ENCODE measurements at places on chromosomes 1 and 21. TPM values are rescaled to one million over a fixed set of nuclear protein-coding genes. Genes with fewer than 3 reads are reported as not detected.

RNF186 gene
- total RNA-seq: not detected

DNA sequence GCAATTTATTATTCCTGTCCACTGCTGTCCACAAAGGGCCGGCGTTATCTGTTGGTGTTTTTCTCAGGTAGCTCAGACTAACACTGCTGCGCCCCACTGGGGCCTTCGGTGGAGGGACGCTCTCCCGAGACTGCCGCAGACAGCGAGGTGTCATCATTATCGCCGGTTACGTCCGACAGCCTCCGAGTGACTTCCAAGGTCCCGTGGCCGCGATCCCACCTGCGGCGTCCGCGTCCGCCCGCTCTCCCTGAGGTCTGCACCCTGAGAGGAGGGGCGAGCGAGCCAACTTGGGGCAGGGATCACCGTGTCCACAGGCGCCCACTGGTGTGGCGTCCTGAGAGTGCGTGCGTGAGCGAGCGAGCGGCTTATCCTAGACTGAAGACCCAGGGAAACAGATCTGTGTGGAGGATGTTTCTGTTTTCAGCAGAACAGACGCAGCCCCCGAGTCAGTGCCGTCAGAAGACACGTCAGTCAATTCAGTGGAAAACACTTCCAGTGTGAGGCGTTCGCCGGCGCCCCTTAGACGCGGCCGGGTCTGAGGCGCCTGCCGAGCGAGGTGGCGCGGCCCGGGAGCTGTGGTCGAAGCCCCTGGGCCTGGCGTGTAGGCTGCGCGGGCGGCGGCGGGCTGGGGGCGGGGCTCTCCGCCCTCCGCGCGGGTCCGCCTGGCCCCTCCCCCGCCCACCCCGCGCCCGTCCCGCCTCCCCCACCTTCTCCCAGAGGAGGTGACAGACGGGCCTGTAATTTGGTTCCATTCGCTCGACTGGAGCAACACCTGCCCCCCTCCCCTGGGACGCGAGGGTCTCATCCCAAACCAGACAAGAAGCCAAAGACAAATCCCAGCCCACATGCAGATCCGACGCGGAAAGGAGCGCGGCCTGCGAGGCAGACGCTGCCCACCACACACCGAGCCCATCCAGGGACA, 12.6 kb downstream of the NHLH2 start:
- no peak overlapping the region for H3K27ac ChIP-seq
- DNase-seq: no peak
- H3K4me1 ChIP-seq: peaks cover 14% of the 10 kb centered on the region
- H3K36me3 ChIP-seq: no peaks in the 10 kb centered on the region

ZFP69B gene
- 5.4 TPM for total RNA-seq

DNA sequence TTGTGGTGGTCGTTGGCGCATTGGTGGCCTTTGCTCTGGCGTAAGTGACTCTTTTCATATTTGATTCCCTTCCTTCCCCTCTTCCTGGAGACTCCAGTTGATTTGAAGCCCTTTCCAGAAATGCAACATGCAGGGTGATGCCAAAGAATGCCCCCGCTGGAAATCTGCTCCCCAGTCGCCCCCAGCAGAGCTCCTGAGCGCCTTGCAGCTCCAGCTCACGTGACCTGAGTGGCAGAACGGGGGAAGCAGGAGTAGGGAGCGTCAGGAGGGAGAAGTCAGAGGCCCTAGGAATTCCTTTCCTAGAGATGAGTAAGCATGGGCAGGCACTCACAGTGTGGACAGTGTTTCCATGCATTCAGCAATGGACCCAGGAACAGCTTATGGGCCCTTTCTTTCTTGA, 255.9 kb downstream of the CACNA1E start:
- no peak overlapping the region for H3K27ac ChIP-seq
- H3K4me3 ChIP-seq: no peak overlapping the region
- H3K4me1 ChIP-seq: no peaks in the 10 kb centered on the region
- H3K27me3 ChIP-seq: no peaks in the 10 kb centered on the region
- DNase-seq: no peak

GRCh38 chr1:151282883-151283725, 1.0 kb downstream of the ZNF687 start:
- peak overlapping the region; percentile 99 for H3K27ac ChIP-seq
- H3K4me1 ChIP-seq: peaks cover 9% of the 10 kb centered on the region
- H3K4me3 ChIP-seq: peak overlapping the region; percentile 94
- peaks cover 10% of the 10 kb centered on the region for H3K36me3 ChIP-seq
- H3K27me3 ChIP-seq: no peaks in the 10 kb centered on the region
- DNase-seq: no peak

GRCh38 chr1:230407351-230407750, 18.8 kb downstream of the PGBD5 start:
- DNase-seq: no peak
- H3K36me3 ChIP-seq: no peaks in the 10 kb centered on the region
- H3K27ac ChIP-seq: no peak overlapping the region
- no peaks in the 10 kb centered on the region for H3K4me1 ChIP-seq
- no peak overlapping the region for H3K4me3 ChIP-seq

GRCh38 chr1:78071696-78072095, 25.9 kb downstream of the GIPC2 start:
- H3K27ac ChIP-seq: no peak overlapping the region
- H3K4me1 ChIP-seq: peaks cover 5% of the 10 kb centered on the region
- H3K4me3 ChIP-seq: no peak overlapping the region

DNA sequence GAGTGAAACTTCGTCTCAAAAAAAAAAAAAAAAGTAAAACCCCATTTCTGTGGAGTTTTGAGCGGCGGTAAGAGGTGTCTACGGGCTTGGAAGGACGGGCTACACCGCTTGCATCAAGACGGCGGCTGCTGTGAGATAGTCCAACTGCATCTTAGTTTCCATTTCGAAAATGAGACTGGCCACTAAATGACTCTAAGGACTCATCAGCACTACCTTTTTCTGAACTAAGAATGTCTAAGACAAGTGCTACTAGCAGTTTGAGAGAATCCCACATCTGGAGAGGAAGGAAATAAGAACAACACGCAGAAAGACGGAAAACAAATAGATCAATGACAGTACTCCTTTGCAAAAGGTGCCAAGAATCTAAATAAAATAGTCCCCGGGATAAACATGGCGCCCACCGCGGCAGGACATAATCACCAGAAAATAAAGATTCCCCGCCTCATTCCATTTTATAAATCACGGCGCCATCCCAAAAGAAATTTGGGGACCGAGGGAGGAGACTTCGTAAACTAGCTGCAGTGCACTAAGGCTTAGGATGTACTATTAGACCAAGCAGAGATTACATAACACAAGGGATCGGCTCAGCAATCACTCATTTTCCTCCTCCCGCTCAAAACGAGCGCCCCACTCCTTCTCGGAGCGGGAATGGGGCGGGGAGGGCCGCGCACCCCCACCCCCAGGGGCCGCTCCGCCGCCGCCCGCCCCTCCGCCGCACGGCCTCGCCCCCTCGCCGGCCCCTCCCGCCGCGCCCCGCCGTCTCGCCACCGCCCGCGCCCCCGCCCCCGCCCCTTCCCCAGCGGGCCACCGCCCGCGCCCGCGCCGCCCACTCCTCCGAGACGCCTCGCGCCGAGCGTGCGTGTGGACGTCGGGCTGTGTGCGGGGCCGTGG, 1.1 kb downstream of the POGZ start:
- H3K36me3 ChIP-seq: no peaks in the 10 kb centered on the region
- H3K27ac ChIP-seq: peak overlapping the region; percentile 83
- H3K4me3 ChIP-seq: peak overlapping the region; percentile 91

DNA sequence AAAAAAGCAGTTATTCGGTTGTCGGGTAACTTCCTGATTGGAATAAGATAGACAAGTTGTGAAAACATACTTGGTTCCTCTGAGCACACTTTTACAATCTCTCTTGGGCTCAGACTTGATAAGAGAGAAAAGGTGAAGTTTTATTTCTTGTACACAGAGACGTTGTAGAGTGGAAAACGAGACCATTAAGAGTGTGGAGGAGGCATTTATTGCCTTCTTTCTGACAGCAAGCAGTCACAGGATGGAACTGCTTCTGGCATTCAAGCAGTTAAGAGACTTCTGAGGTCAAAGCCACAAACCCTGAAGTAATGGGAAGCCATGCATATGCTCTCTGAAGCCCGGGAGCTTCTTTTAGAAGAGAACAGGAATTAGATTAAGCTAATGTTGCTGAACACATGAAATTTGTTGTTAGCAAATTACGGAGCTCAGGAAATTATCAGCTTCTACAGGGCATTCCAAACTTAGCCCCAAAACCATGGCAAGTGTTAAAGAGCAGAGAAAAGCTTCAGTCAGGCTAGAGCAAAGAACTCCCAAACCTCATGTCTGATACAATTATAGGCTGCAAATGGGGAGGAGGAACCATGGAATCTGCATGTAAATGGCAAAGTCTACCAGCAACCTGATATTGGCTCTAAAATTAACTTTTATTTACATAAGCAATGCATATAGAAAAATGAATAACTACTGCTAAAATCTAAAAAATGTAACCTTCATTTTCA, 26.0 kb downstream of the S1PR1 start:
- no peak overlapping the region for H3K27ac ChIP-seq
- H3K36me3 ChIP-seq: no peaks in the 10 kb centered on the region
- peaks cover 15% of the 10 kb centered on the region for H3K4me1 ChIP-seq
- no peaks in the 10 kb centered on the region for H3K27me3 ChIP-seq
- no peak for DNase-seq

GRCh38 chr1:95438218-95438948, 204.4 kb downstream of the RWDD3 start:
- no peaks in the 10 kb centered on the region for H3K36me3 ChIP-seq
- H3K4me1 ChIP-seq: no peaks in the 10 kb centered on the region
- DNase-seq: no peak
- no peak overlapping the region for H3K27ac ChIP-seq

SH3BGR gene
- total RNA-seq: 8.1 TPM

GRCh38 chr21:15285556-15285955, 220.8 kb upstream of the NRIP1 start:
- no peak for DNase-seq
- no peaks in the 10 kb centered on the region for H3K4me1 ChIP-seq
- no peak overlapping the region for H3K4me3 ChIP-seq
- no peaks in the 10 kb centered on the region for H3K36me3 ChIP-seq
- no peaks in the 10 kb centered on the region for H3K27me3 ChIP-seq

SMAP2 gene
- 18.3 TPM for total RNA-seq

GRCh38 chr1:212760126-212760823, 31.3 kb downstream of the NSL1 start:
- no peak overlapping the region for H3K27ac ChIP-seq
- peaks cover 5% of the 10 kb centered on the region for H3K36me3 ChIP-seq
- H3K4me3 ChIP-seq: no peak overlapping the region
- no peaks in the 10 kb centered on the region for H3K27me3 ChIP-seq

IL24 gene
- total RNA-seq: not detected

GRCh38 chr1:173525926-173526325, 48.8 kb downstream of the PRDX6 start:
- no peak for DNase-seq
- H3K4me3 ChIP-seq: no peak overlapping the region
- no peaks in the 10 kb centered on the region for H3K27me3 ChIP-seq
- no peaks in the 10 kb centered on the region for H3K4me1 ChIP-seq
- no peak overlapping the region for H3K27ac ChIP-seq

DNA sequence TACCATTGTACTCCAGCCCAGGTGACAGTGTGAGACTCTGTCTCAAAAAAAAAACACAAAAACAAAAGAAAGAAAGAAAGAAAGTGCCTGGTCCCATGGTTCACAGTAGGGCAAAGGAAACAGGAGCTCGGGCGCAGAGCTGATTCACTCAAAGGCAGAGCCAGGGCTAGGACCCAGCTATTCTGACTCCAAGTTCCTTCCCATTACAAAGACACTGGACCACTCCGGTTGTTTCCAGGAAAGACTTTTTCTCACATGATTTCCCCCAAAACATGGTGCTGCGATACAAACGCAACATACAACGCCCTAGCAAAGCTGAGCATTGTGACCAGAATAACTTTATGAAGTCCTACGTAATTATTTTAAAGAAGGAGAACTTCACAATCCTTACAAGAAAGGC, 10.7 kb downstream of the ABCG1 start:
- H3K4me3 ChIP-seq: no peak overlapping the region
- peaks cover 10% of the 10 kb centered on the region for H3K27me3 ChIP-seq
- no peaks in the 10 kb centered on the region for H3K36me3 ChIP-seq
- peaks cover 6% of the 10 kb centered on the region for H3K4me1 ChIP-seq
- H3K27ac ChIP-seq: no peak overlapping the region

- no peaks in the 10 kb centered on the region for H3K36me3 ChIP-seq
- no peak overlapping the region for H3K27ac ChIP-seq
- no peaks in the 10 kb centered on the region for H3K27me3 ChIP-seq
These were observed 94.4 kb downstream of the CD247 start for GRCh38 chr1:167423684-167424619.

- no peaks in the 10 kb centered on the region for H3K27me3 ChIP-seq
- no peak overlapping the region for H3K4me3 ChIP-seq
- no peak overlapping the region for H3K27ac ChIP-seq
- DNase-seq: no peak
These were observed 24.0 kb upstream of the WASF2 start for GRCh38 chr1:27513958-27514357.

DNA sequence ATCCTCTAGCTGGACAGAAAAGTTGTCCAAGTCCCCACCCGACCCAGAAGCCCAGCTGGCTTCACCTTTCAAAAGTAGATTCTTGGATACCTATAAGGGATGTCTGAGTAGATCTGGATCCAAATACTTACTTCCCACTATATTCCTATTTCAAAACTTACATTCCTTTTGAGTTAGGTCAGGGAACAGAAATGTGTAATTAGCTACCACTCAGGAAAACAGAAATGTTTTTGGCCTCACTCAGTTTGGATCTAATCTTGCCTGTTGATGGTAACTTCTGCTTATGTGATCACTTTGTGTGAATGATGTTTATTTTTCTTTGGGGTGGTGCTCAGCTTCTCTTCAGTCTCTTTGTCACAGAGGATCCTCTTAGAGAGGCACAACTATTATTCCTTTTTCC, 814.4 kb upstream of the RGS18 start:
- H3K27me3 ChIP-seq: no peaks in the 10 kb centered on the region
- H3K27ac ChIP-seq: no peak overlapping the region
- peak; percentile 59 for DNase-seq
- H3K4me3 ChIP-seq: no peak overlapping the region
- no peaks in the 10 kb centered on the region for H3K4me1 ChIP-seq

GRCh38 chr1:208526613-208527125, 282.5 kb upstream of the PLXNA2 start:
- no peak overlapping the region for H3K4me3 ChIP-seq
- no peak overlapping the region for H3K27ac ChIP-seq
- DNase-seq: no peak
- H3K27me3 ChIP-seq: peaks cover 2% of the 10 kb centered on the region
- H3K4me1 ChIP-seq: no peaks in the 10 kb centered on the region
